ENCODE measurements at places on chromosomes 4 and X.

DNA sequence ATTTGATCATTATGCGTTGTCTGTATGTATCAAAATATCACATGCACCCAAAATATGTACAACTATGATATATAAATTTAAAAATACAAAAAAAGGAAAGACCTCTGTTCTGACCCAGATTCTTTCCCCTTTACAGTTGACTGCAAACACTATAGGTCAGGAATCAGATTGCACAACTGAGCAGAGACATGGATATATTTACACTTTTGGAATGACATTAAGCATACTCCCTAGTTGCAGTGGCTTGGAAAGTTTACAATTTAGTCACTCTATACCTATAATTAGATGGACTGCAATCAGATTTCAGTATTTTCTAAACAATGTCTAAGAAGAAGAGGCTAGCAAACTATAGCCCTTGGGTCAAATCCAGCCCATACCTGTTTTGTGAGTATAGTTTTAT, 98.5 kb upstream of the INPP4B start:
- no peak for DNase-seq

GRCh38 chrX:1185561-1185960, 26.9 kb downstream of the CRLF2 start:
- no peak for DNase-seq

- no peak for DNase-seq
Measured at GRCh38 chr4:95585016-95585695, 36.4 kb upstream of the UNC5C start.

GRCh38 chrX:100120956-100121355, 289.1 kb downstream of the PCDH19 start:
- no peak for DNase-seq

DNA sequence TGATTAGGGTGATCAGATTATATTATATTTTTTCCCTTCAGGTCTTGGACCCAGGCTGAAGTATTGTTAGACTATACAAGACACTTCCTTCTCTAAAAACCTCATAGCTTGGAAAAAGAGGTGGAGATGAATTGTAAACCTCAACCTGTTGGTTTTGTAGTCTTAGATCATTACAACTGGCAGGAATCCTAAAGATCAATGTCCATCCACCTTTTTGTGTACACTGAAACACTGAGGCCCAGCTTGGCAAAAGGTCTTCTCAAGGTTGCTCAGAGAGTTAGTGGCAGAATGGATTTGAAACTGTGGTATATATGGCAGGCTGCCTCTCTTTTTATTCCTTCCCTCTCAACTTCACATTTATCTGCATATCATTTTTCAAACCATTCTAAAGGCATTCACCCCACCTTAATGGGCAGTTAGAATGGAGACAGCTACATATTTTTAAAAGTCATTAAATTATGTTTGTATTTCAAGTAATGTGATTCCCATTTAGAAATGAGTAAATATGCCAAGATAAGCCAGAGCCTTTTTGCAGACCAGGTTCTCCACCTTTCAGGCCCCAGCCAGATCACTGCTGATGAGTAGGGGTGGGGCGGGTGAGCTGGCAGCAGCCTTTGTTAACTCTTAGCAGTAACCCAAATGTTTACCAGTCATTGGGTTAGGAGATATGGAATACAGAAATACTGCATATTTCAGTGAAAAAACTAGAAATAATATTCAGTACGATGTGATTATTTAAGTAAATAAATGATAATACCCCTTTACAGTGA, 243.2 kb upstream of the F9 start:
- DNase-seq, result no peak

DNA sequence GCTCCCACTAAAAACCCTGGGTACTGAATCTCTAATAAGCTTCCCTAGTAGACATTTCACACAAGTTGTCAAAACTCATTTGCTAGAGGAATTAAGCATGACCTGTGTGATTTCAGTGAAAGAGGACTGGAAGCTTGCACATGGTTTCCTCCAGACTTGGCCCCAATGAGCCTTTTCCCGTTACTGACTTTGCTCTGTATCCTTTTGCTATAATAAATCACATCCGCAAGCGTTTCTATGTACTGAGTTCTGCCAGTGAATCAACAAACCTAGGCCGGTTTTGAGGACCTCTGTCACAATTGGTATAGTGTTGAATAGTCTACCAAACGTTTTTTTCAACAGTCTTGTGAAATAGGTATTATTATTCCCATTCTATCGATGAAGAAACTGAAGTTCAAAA, 8.2 kb downstream of the ATP11C start:
- DNase-seq, result no peak

DNA sequence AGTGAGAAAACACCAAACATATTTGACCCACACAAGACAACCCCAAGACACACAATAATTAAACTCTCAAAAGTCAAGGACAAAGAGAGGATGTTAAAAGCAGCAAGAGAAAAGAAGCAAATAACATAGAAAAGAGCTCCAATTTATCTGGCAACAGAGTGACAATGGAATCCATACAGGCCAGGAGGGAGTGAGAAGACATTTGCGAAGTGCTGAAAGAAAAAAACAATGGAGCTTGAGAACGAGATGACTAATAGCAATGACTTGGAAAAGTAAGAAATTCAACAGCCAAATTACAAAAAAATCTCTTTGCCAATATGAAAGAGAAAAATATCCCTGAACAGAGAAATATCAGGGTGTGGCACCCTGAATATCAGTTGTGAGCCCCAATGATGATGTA, 61.6 kb downstream of the MAD2L1 start:
- DNase-seq, result no peak

GRCh38 chrX:1336948-1337779, 579 bp downstream of the IL3RA start:
- no peak for DNase-seq

GRCh38 chrX:42248226-42248625, 324.9 kb upstream of the CASK start:
- DNase-seq, result no peak

DNA sequence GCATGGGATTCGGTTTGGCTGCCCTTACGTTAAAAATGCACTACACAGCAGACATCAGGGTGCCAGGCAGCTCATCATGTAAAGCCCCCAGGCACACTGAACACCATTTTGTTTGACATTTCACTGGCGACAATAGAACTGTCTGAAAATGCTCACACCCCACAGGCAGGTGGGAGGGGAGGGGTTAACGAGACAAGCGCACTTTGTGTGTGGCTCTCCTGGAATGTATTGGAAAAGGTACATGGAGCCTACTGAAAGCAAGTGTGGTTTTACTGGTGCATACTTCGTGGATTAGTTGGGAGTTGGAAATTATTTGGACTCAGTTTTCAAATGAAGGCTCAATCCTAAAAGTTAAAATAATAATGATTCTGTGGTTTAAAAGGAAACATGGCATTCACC, 31.6 kb upstream of the PPARGC1A start:
- DNase-seq, result no peak

- no peak for DNase-seq
Measured at GRCh38 chr4:153146031-153146430, 58.2 kb upstream of the TRIM2 start.

- DNase-seq, result no peak
Measured at GRCh38 chr4:5575941-5576340, 132.4 kb downstream of the EVC2 start.

GRCh38 chr4:105184316-105184980, 37.8 kb downstream of the TET2 start:
- no peak for DNase-seq

GRCh38 chr4:156959298-156959702, 12.3 kb downstream of the PDGFC start:
- DNase-seq, result no peak

- DNase-seq, result no peak
Measured at GRCh38 chrX:12984603-12985319, 9.9 kb downstream of the TMSB4X start.

GRCh38 chrX:107831071-107831730, 5.5 kb downstream of the MID2 start:
- no peak for DNase-seq

DNA sequence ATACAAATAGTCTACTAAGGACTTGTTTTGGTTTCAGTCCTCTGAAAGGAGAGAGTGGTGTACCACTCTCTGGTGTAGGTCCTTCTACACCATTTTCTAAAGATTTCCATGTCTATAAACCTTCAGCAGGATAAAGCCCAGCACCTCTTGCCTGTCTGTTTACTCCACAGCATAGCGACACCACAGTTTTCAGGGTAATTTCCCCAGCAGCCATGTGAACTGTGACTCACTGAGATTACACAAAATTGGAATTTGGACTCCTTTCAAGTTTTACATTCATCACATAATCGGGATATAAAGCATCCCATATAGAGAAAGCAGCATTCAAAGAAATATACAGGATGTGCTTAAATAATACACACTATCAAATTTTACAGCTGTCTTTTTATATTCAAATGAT, 229.6 kb downstream of the PRDM5 start:
- DNase-seq, result no peak

DNA sequence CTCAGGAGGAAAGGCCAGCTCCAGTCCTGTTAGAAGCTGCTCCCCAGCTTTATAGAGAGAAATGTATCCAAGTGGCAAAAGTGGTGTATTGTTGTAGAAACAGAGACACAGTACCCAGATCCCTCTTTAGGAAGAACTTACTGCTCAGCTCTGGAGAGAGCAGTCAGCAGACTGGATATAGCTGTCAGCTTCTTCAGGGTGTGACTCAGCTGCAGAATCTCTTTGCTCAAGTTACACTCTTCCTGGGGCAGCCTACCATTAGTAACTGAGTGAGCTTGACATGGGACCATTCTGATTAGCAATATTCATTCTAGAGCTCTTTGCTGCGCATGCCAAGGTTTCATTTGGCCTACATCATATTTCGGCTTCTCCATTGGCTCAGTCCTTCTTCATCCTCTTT, 40.5 kb downstream of the ATP1B4 start:
- DNase-seq, result no peak

GRCh38 chrX:136879001-136879687, 1.4 kb downstream of the RBMX start:
- DNase-seq, result no peak

- no peak for DNase-seq
Measured at GRCh38 chrX:1442724-1443367, 9.9 kb downstream of the ASMTL start.

DNA sequence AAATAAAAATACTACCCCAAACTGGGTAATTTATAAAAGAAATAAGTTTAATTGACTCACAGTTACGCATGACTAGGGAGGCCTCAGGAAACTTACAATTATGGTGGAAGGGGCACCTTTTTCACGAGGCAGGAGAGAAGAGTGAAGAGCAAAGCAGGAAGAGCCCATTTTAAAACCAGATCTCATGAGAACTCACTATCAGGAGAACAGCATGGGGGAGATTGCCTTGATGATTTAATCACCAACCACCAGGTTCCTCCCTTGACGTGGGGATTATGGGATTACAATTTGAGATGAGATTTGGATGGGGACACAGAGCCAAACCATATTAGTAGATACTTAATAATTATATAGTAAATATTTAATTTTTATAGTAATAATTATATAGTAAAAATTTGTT, 10.1 kb downstream of the CISD2 start:
- DNase-seq, result no peak

DNA sequence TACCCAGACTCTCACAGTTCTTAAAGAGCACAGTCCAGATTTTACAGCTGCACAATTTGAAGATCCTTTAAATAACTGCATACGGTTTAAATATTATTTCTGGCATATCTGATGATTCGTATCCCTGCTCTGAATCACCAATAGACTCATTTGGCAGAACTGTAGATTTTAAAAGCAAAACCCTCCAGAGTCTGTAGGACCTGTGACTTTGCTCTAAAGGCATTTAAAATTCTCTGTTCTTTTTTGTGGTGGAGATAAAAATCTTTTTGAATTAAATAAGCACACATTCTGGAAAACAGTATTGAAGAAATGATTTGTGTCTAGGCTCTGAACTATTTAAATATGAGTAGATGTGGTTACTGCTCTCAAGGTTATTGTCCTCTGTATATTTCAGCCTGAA, 246.2 kb upstream of the PITX2 start:
- DNase-seq, result no peak

- no peak for DNase-seq
Measured at GRCh38 chrX:96770315-96770714, 85.7 kb downstream of the DIAPH2 start.

- no peak for DNase-seq
Measured at GRCh38 chr4:79317711-79318110, 8.2 kb downstream of the NAA11 start.

DNA sequence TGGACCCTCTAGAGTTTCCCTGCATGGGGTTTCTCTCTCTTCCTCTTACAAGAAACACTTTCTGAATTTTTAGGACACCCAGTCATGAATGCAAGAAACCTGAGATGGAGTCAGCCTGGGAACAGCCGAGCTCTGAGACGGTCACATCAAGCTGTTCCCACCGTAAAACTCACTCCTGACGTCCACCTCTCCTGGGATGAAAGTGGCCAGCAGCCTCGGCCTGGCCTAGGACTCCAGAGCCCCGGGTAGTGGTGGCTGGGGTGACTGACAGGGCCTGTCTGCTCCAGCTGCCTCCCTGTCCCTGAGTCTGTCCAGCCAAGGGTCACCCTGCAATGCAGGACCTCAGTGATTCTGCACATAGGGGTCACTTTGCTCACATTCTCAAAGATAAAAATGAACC, 217.8 kb downstream of the SHOX start:
- no peak for DNase-seq

- DNase-seq, result no peak
Measured at GRCh38 chrX:143935601-143936000, 51.7 kb downstream of the UBE2NL start.

DNA sequence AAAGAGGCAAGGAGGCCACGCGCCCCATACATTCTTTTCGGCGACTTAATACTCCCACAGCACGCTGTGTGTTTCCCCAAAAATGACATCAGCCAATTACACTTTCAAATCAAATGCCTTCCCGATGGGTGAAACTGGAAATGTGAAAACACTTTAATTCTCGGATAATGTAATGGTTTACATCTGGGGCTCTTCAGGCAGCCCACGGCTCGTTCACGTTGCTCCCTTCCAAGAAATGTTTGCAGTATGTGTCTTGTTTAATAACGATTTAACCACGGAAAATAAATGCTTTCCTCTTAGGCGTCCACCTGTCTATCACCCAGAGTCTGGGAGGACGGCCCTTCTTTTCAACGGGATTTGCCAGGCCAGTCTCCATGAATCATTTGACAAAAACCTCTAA, 272.5 kb downstream of the SHOX start:
- no peak for DNase-seq

DNA sequence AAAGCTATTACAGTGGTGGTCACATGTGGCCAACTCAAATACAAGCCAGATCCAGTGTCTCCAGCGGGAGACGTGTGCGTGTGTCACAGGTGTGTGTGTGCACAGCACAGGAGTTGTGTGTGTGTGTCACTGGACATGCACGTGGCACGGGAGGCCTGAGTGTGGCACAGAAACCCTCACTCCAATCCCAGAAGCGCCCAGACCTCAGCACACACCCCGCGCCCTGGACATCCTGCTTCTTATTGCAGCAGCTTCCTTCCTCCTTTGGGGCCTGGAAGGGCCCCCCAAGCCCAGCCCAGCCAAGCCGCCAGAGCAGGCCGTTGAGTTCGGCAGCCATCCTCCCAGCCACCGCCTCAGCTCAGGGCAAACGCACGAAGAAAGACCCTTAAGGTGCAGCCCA, 37.9 kb downstream of the ACOX3 start:
- DNase-seq, result no peak

GRCh38 chr4:80967346-80967745, 63.2 kb upstream of the BMP3 start:
- DNase-seq, result no peak

GRCh38 chrX:45781901-45782553, 581.4 kb upstream of the DIPK2B start:
- DNase-seq, result no peak

GRCh38 chrX:71239781-71240180, 14.2 kb downstream of the ZMYM3 start:
- DNase-seq, result no peak

- no peak for DNase-seq
Measured at GRCh38 chr4:94689155-94689860, 68.4 kb upstream of the BMPR1B start.
